Stimulated activated CD4-positive, alpha-beta T cell treated with anti-CD3 and anti-CD28 coated beads, Interleukin-1b, Interleukin-23, amount 100 ng/mL, for 48 hours (primary cell): ENCODE measurements at places on chromosomes 5 and 9.

- DNase-seq = no peak
These were observed 75.9 kb downstream of the RXRA start for GRCh38 chr9:134402182-134402581.

- DNase-seq = no peak
These were observed 260.9 kb upstream of the TUT7 start for GRCh38 chr9:86614871-86615849.

DNA sequence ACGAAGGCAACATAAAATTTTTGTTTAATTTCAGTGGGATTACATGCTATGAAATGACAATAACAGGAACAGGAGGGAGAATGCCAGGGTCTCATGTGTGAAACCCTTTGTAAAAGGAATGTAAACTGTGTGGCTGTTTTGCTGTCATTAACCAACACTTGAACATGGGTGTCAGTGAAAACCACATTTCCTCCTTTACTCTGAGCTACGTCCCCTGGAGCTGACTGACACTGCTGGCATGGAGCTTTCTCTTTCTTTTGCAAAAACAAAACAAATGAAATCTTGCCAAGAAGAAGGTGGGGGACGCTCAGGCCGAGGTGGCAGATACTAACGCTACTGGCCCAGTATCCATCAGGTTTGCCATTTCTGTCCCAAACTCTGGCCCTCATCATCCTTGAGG is 121.4 kb downstream of the DMRT2 start:
- no peak for DNase-seq

GRCh38 chr9:93592643-93593021 is 16.2 kb downstream of the PHF2 start:
- no peak for DNase-seq

DNA sequence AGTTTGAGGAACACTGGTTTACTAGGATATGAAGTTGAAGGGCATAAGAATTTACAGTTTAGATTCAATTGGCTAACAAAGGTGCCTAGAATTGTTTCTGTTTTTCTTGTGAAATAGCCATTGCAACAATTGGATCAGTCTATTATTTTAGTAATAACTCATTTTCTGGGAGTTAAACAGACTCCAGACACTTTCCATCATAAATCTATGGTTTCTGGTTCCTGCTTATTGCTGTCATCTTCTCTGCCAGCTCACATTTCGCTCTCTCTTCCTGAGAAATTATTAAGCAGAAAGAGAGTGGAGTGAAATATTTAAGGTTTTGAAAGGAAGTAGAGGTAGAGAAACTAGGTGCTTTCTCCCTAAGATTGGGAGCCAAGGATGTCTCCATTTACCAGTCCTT is 165.1 kb upstream of the PRR16 start:
- DNase-seq = no peak

DNA sequence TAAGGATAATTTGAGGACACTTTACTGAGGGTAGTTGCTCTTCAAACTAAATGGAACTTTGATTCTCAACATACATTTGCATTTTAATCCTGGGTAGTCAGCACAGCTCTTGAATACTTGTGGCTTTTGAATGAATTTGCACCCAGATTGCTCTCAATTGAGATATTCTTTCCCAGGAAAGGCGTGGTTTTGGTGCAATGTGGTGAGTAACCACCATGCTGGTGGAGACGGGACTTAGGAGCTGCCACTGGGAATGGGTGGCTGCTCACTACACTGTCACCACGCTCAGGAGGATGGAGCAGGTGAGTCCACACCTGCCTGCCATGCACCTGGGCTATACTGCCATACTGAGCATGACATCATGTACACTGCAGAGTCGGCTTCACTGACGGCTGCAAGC is 99.2 kb downstream of the IRX1 start:
- no peak for DNase-seq

DNA sequence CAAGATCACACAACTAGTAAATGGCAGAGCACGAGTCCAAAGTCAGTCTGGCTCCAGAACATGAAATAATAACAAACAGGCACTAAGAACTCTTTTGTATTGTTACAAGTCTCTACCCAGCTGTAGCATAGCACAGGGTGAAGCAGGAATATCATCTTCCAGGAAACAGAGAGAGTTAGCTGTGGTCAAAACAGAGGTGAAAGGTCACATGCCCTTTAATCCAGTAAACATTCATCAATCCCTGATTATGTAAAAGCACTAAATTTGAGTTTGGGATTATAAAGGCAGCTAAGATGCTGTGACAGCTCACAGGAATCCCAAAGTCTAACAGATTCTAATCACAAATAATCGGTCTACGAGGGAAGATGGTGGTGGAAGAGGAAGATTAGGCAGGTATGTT is 133.0 kb upstream of the ASTN2 start:
- DNase-seq = no peak

DNA sequence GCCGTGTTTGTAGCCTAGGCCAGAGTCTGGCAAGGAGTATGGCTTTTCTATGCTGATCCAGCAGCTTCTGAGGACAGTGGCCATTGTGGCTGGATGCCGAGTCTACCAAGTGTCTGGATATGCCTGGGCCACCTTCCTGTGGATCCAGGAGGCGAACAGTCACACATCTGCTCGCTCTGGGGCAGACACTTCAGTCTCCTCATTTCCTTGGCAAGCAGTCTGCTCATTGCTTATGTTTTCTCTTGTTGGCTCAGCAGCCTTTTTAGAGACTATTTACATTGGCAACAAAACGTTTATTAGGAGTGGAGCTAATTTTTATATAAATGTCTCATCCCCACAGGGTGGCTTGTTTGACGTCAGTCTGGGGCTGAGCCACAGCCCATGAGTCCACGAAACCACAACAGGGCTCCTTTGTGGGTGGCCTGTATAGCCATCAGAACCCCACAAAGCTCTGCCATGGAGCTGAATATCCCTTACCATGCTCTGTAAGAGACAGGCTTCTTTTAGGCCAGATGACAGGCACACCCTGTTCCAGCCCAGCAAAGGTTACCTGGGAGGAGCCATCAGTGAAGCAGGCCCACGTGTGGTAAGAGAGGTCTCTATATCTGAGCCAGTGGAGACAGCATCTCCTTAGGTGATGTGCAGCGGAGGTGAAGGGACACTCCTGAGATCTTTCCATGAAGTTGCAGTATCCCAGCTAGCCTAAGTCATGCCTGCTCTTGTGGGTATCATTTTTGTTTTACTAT is 221.7 kb downstream of the DIRAS2 start:
- no peak for DNase-seq

DNA sequence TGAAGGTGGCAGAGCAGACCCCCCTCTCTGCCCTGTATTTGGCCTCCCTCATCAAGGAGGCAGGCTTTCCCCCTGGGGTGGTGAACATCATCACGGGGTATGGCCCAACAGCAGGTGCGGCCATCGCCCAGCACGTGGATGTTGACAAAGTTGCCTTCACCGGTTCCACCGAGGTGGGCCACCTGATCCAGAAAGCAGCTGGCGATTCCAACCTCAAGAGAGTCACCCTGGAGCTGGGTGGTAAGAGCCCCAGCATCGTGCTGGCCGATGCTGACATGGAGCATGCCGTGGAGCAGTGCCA is 3.8 kb downstream of the ALDH1B1 start:
- no peak for DNase-seq

DNA sequence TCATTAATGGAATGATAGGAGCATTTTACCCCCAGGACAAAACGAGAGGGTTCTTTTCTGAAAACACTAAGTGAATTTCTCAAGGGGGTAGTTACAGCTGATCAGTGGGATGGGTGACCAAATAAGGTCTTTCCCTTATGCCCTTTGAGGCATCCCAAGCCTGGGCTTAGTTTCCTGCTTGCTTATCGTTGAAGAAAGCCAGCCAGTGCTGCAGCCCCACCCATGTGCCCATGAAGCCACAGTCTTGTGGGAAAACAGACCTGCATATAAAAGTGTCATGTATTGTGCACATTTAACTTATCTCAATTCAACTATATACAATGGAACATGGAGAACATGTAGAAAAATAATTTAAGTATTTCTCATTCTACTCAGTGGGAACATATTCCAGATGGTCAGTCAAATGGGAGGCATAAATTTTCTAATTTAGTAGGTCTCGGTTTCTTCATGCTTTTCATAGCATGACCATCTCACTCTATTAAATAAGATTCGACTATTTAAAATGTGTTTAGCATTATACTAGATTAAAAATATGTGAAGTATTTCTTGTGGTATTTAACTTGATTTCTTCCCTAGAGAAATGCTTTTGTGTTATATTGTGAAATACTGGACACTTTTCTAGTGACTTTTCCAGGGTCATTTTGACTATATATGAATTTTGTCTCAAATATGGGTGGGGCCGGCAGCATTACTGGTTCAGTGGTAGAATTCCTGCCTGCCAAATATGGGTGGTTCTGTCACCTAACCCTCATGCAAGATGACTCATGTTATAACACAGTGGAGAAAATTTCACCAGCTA is 189.7 kb upstream of the SGCD start:
- DNase-seq = no peak

DNA sequence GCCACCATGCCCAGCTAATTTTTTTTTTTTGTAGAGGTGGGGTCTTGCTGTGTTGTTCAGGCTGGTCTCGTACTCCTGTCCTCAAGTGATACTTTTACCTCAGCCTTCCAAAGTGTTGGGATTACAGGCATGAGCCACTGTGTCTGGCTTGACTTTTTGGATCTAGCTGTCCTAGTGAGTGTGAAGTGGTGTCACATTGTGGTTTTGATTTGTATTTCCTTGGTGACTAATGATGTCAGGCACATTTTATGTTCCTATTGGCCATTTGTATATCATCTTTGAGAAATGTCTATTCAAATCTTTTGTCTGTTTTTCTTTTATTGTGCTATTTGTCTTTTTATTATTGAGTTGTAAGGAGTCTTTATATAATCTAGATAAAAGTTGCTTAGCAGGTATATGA is 53.5 kb upstream of the MCCC2 start:
- DNase-seq = no peak

DNA sequence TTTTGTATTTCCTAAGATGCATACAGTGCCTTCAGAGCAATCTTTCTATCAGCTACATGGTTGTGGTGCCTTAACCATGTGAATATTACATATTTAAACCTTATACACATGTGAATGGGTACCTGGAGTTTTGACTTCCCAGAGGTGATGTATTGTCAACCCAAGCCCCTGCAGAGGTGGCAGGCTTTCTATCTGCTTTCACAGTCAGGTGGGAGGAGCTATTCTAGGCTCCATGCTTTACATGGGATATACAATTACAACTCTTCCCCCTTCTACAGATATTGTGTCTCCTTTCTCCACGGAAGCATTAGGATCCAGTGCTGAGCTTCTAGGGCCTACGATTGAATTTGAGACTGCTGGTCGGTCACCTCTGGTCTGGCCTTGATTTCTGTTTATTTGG is 89.8 kb upstream of the TUT7 start:
- no peak for DNase-seq

DNA sequence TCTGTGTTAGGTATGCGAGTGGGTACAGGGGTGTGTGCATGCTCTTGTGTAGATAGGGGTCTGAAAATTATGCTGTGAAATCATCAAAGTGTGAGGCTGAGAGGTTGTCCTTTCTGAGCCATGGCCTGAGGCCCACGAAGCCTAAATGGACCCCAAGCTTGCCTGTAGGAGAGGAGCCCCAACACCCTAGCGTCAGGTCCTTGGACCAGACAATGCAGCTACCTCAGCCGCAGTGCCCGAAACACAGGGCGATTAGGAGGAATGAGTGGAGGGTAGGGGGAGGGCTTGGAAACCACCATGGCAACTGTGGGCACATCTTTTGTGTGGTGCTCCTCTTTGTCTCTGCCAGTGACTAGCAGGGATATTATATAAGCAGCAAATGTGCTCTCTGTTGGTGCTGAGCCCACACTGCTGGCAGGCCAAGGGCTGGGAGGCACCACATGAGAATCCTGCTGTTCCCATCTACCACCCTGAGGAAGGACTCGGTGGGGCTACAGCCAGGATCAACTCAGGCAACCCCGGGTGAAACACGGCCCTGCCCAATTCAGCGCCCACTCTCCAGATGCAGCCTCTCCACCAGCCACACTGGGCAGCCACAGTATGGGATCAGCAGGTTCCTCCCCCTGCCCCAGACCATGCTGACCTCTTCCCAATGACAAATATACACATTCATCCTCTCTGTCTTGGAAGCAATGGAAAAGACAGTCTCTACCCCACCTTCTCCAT is 84.6 kb upstream of the FSTL4 start:
- no peak for DNase-seq

DNA sequence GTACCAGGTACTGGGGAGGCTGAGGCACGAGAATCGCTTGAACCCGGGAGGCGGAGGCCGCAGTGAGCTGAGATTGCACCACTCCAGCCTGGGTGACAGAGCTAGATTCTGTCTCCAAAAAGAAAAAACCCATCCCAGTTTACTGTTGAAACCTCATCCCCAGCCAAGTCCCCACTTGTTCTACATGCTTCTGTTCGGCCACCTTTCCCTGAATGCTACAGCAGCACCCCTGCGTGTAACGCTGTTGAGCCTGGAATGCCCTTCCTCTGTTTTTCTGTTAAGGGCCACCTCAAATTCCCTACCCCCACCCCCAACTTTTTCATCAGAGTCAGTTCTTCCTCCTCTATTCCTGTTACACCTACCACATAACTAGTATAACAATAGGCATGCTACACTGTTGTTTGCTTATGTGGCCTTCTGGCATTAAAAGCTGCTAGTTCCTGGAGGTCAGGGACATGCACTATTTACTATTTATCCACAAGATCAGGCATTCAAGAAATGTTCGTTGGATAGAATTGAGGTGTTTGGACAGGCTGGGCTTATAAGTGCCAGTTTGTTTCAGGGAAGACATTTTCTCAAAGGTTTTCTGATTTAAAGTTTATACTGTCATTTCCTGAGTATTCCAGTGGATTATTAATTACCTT is 47.1 kb upstream of the C5orf47 start:
- no peak for DNase-seq

DNA sequence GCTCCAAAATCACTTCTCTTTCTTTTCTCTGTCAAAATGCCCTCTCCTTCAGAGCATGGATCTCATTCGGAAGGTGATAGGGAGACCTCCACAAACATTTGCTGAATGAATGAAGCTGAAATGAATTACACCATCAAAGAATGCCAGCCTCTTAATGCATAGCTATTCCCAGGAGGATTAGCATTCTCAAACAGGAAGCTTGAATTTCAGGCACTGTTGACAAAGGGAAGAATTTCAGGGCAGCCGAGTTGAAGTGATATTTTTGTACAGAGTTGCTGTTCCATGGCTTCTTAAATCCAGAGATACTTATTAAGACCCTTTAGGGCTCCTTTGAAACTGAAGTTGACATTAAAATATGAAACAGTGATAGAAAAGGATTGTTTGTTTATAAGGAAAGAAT is 18.8 kb downstream of the HBEGF start:
- no peak for DNase-seq
